ENCODE measurements at places on chromosomes 6 and 20.

DNA sequence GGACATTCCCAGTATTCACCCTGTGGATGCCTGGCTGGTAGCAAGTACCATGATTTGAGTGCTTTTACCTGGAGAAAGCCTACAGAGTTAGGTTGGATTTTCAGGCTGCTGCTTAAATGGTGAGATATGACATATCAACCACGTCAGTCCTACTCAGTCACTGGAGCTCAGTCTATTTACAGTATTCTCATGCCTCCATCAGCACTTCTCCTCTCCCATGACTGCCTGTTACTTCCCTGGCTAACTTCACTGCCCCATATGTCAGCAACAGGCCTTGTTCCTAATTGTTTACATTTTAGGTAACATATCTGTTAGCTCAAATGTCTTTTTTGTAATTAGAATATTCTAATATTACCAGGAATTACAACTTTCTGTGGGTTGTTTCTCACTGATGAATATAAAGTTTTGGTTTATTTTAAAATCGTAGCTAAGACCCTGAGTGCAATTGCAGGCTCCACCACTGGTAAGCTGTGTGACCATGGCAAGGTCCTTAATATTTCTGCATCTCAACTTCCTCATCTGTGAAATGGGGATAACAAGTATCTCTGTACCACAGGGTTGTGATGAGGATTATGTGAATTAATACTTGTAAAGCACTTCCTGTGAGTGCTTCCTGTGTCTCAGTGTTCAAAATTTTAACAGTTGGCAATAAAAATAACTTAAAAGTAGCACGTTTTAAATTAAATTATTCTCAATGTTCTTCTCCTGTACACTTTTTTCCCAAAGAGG is 54.3 kb downstream of the RNF144B start:
- no peak for DNase-seq

- no peak for DNase-seq
Observed at GRCh38 chr6:21556968-21557721, 36.4 kb upstream of the SOX4 start.

GRCh38 chr6:44641344-44642031 is 254.0 kb downstream of the CDC5L start:
- DNase-seq = peak; percentile 36

DNA sequence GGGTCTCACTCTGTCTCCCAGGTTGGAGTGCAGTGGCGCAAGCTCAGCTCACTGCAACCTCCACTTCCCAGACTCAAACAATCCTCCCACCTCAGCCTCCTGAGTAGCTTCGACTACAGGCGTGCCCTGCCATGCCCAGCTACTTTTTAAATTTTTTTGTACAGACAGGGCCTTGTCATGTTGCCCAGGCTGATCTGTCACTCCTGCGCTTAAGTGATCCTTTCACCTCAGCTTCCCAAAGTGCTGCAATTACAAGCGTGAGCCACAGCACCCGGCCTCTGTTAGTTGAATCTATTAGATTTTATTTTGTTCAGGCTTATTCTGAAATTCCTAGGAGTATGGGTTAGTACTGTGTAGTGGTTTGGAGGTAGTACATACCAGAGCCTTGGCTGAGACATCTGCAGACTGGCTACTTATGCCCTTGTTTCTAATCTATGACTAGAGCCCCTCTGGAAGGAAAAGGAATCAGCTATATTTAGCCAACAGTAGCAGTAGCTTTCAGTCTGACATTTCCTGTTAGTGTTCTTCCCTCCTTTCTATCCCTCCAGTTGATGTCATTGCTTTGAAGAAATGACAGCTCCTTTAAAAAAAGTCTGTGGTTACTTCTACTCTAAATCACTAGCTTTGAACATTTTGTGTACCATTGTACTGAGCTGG is 74.4 kb downstream of the ITCH start:
- no peak for DNase-seq

- no peak for DNase-seq
Observed at GRCh38 chr6:167745670-167746389, 80.9 kb upstream of the AFDN start.

GRCh38 chr20:3203315-3204123 is 963 bp downstream of the DDRGK1 start:
- no peak for DNase-seq

DNA sequence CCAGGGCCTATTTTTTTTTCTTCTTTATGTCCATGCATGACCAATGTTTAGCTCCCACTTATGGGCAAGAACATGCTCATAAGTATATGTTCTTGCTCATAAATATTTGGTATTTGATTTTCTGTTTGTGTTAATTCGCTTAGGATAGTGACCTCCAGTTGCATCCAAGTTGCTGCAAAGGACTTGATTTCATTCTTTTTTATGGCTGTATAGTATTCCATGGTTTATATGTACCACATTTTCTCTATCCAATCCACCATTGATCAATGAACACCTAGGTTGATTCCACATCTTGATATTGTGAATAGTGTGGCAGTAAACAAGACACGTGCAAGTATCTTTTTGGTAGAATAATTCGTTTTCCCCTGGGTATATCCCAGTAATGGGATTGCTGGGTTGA is 78.1 kb downstream of the RTN4IP1 start:
- DNase-seq = no peak

- no peak for DNase-seq
Observed at GRCh38 chr6:35170166-35170565, 29.0 kb upstream of the TCP11 start.

GRCh38 chr20:39850821-39851330 is 838.2 kb downstream of the MAFB start:
- no peak for DNase-seq

DNA sequence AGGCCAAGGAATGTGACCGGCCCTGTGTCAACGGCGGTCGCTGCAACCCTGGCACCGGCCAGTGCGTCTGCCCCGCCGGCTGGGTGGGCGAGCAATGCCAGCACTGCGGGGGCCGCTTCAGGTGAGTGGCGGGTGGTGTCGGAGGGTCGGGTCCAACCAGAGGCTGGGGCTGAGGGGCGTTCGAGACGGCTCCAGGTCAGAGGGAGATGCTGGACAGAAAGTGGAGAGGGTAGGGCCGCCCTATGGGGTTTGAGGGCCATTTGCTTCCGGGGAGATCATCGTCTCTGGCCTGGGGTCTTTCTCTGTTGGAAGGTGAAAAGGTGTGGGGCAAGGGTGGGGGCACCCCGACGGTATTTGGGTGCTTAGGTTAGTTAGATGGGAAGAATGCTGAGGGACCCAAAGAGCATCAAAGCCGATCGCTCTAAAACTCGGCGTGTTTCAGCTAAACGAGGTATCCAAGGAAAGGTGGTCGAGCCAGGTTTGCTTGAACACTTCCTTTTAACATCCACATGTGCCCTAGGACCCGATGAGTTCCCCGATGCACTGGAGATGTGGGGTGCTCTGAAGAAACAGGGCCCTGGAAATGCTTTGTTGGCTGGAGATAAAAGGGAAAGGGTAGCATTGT is 691 bp downstream of the ATRN start:
- DNase-seq = no peak
